Left ventricle myocardium inferior (tissue), 1 donor: ENCODE measurements at places on chromosomes 7 and 10. TPM values are rescaled to one million over a fixed set of nuclear protein-coding genes. Genes with fewer than 3 reads are reported as not detected.

The EZH2 gene
- 0.99 TPM for total RNA-seq

- DNase-seq, result no peak
These were observed 46.2 kb downstream of the WDR11 start for GRCh38 chr10:120897343-120897742.

DNA sequence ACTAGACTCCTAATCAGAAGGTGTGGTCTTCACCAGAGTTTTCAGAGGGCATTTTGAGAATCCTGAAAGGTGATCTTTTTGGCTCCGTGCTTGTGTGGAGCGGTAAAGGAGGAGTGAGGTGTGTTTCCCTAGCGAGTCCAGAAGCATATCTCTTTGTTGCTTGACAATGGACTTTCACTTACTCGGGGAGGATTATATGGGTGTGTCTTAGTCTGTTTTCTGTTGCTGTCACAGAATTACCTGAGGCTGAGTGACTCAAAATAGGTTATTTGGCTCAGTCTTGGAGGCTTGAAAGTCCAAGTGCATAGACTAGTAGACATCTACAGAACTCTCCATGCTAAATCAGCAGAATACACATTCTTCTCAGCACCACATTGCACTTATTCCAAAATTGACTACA lies 57.9 kb downstream of the AKR1C4 start:
- DNase-seq, result no peak

DNA sequence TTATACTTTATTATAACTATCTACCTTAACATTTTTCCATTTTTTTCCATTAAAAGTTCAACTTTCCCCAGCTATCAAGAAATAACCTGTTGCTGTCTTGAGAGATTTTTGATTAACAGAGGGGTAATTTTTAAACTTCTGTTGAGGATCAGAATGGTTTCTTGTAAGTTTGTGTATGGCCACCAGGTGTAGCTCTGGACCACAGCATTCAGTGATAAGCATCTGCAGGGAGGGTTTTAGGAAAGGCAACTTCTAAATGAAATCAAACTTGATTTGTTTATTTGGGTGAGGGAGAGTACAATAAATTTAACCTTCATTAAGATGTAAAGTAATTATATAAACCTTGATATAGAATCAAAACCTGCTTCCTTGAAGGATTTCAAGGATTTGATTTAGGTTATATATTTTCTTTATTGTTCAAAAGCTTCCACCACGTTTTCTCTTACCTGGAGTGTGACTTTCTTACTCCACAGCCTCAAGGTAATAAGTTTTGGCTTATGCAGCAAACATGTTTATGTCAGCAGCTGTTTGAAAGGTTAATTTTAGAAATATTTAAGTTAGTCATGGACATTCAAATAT lies 153.3 kb downstream of the STK31 start:
- no peak for DNase-seq

The ZNF488 gene
- 0.05 TPM for total RNA-seq

GRCh38 chr7:69518705-69519077 lies 79.6 kb upstream of the AUTS2 start:
- DNase-seq, result no peak
